ENCODE measurements at places on chromosomes 11 and 22. TPM values are rescaled to one million over a fixed set of nuclear protein-coding genes. Genes with fewer than 3 reads are reported as not detected.

DNA sequence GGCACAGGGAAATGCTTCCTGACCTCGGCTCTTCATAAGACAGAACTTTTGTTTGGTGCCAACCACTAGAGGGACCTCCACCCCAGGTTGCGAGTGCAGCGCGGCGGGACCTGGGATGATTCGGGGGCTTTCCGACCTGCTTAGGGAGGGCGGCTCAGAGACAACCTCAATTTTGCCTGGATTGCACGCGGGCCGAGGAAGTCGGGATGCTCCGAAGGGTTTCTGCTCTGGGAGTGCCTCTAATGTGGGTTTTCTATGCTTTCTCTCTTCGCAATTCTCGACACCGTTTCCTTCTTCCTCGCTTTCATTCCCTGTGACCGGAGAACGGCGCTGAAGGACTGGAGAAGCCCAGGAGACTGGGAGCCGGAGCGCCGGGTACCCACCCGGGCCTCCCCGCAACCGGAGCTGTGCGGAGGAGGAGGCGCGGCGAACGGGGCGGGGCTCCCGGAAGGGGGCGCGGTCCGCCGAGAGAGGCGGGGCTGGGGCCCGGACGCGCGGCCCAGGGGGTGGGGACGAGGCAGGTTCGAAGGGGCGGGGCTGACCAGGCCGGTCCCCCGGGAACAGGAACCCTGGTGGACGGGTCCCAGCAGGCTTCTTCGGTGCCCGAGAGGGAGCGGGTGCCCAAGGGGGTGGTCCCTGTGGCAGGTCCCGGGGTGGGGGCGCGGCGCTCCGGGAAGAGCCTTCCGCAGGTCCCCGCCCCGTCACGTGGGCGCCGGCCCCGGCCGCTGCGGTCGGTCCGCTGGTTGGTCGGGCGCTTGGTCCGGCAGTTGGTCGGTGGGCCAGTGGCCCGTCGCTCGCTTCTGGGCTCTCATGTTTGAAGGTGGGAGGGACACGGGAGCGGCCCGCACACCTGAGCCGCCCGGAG lies at the start of gene PPFIBP2:
TSS of gene PPFIBP2 (plus strand) at position 766 of the 865 bp plus-strand sequence. CDS start 35,477 bp downstream, outside the sequence.
- DNase-seq = peak; percentile 86

Gene SLC22A12
- total RNA-seq = not detected

DNA sequence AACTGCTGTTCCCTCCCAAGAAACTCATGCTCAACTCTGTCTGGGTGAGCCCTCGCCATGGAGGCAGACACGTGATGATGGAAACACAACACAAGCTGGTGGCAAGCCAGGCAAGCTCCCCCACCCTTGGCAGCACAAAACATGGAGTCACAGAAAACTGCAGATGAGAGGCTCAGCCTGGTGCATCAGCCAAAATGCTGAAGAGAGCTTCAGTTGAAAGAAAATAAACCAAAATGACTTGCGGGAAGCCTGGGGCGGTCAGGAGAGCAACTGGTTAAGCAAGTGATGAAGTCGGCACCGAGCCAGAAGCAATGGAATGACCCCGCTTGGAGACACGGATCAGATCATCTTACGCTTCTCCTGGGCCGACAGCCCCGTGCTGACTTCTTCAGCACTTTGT lies 68.3 kb downstream of the C11orf58 start:
- DNase-seq = no peak

GRCh38 chr22:40533712-40534378 lies 102.7 kb downstream of the MRTFA start:
- peak; percentile 28 for DNase-seq

- no peak for DNase-seq
Observed at GRCh38 chr11:56558574-56558973, 15.5 kb upstream of the OR5M11 start.

- DNase-seq = no peak
Observed at GRCh38 chr11:8598506-8598905, 4.5 kb upstream of the STK33 start.

- no peak for DNase-seq
Observed at GRCh38 chr11:1937616-1938342, 9.4 kb upstream of the MRPL23 start.

- peak; percentile 49 for DNase-seq
Observed at GRCh38 chr22:42078469-42079318, 806 bp upstream of the SMDT1 start.

- DNase-seq = no peak
Observed at GRCh38 chr11:75592715-75593114, 30.7 kb downstream of the SERPINH1 start.

Gene LMO2
- 6.5 TPM for total RNA-seq

- no peak for DNase-seq
Observed at GRCh38 chr11:109584001-109584972, 162.3 kb downstream of the C11orf87 start.

Gene SLC22A6
- total RNA-seq = not detected

Gene TREH
- total RNA-seq = 0.62 TPM

GRCh38 chr22:10778296-10778814 lies 4749.6 kb upstream of the OR11H1 start:
- peak; percentile 85 for DNase-seq

Gene SLN
- not detected for total RNA-seq

Gene SCGB2A2
- total RNA-seq = not detected

GRCh38 chr22:48606684-48607307 lies 1220.9 kb downstream of the BRD1 start:
- DNase-seq = no peak

DNA sequence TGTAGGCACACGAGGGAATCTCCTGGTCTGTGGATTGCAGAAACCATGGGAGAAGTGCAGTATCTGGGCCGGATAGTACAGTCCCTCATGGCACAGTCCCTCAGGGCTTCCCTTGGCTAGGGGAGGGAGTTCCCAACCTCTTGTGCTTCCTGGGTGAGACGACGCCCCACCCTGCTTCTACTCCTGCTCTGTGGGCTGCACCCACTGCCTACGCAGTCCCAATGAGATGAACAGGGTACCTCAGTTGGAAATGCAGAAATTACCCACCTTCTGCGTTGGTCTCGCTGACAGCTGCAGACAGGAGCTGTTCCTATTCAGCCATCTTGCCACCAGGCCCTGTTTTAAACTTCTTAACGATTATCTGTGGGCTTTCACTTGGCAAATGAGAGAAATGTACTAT lies 157.2 kb upstream of the CARD18 start:
- DNase-seq = no peak

DNA sequence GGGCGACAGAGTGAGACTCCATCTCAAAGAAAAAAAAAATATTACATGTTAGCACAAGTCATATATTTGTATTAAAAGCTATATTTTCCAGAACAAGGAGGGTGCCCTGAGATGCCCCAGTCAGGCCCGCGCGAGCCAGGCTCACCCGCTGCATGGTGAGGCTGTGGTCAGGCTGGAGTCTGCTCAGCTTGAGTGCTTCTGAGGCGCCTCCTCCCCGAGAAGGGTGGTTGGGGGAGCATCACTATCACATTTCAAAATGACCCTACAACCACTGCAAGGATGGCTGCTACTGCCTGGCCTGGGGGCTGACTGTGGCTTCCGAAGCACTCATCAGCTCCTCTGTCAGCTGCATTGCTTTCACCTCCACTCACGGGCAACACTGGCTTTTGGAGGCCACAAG lies 77.1 kb downstream of the SCUBE1 start:
- DNase-seq = no peak

Gene RGL4
- total RNA-seq = 5.3 TPM

- DNase-seq = no peak
Observed at GRCh38 chr11:35215945-35216344, 77.0 kb downstream of the CD44 start.

DNA sequence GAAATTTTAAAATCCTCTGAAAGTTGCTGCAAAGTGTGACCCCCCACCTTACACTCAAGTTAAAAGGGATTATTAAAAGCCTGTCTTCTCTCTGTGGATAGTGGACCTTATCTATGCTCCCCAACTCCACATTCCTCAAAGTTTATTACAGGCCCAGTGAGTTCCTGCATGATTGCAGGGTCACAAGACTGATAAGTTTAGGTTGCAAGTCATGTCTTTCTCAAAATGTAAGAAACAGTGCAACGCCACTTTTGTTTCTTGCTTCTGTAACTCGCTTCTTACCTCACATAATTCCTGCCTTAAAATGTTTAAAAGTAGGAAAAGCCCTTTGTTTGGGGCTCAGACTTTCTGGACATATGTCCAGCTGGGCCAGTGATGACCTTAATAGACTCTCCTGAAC lies 38.4 kb upstream of the GLYAT start:
- DNase-seq = no peak

Gene ABTB2
- 12.1 TPM for total RNA-seq

Gene GPHA2
- 9.4 TPM for total RNA-seq

Gene ZNF214
- total RNA-seq = 9.9 TPM

Gene SLC1A2
- total RNA-seq = 1.1 TPM

Gene SAA2
- total RNA-seq = 2.4 TPM

DNA sequence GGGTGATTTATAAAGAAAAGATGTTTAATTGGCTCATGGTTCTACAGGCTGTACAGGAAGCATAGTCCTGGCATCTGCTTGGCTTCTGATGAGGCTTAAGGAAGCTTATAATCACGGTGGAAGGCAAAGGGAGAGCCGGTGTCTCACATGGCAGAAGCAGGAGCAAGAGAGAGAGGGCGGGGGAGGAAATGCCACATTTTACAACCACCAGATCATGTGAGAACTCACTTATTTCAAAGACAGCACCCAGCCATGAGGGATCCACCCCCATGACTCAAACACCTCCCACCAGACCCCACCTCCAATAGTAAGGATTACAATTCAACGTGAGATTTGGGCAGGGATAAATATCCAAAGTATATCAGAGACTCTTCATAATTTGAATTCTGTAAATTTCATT lies 200.7 kb downstream of the MSANTD4 start:
- DNase-seq = no peak

GRCh38 chr11:27718863-27719545 lies 18.7 kb upstream of the BDNF start:
- DNase-seq = peak; percentile 37

- no peak for DNase-seq
Observed at GRCh38 chr11:19199771-19200170, 2.0 kb downstream of the CSRP3 start.

DNA sequence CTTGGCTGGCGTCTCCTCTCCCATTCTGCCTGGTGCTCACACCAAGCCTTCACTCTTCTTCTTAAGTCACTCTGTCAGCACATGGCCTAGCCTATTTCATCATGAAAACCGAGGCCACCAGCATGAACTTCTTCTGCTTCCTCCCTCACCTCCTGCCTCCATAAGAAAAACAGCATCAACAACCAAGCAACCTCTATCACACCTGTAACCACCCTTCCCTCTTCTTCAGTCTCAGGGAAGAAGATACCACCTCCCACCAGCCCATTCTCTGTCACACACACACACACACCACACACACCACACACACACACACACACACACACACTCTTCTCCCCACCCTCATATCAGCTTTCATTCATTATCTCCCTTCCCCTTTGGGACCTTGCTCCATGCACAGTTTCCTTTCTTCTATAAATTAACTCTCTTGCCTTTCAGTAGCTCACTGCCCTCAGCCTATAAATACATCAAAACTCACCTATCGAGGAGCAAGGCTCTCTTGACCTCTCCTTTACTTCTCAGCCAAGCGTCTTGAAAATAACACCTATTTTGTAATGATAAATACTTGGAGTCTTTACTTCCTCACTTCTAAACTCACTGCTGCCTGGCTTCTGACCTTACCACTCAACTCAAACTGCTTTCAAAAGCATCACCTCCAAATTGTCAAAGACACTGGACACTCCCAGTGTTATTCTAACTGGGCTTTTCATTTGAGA lies 36.6 kb downstream of the SC5D start:
- DNase-seq = no peak

Gene VPREB1
- total RNA-seq = not detected

Gene CD248
- 6.4 TPM for total RNA-seq

- DNase-seq = no peak
Observed at GRCh38 chr11:35272391-35272902, 133.5 kb downstream of the CD44 start.

DNA sequence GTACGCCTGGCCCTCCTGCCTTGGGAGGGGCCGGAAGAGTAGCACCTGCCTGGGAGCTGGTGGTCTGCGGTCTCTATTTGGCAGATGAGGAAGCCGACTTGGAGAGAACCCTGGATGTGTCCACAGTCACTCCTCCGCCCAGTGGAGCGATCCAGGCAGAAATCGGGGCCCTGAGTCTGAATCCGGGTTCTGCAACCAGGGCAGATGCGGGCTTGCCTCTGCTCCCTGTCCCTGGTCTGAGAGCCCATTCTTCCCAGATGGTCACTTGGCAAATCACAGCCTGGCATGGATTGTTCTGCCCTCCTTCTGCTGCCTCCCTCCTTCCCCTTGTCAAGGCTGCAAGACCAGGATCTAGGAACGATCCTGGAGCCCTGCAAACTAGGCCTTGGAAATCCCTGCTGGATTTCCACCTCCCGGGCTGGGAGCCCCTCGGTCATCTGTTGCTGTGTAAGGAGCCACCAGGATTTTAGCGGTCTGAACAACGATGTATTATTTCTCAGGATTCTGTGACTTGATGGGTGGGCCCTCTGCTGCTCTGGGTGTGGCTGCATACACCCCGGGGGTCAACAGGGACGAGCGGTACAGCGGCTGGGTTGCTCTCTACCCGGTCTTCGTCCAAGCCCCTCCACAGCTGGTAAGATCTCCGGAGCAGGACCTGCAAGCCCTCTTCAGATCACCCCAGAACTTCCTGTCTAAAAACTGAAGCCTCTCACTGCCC lies 2.0 kb upstream of the ASCL2 start:
- peak; percentile 9 for DNase-seq

GRCh38 chr22:23681026-23681809 lies 9.6 kb upstream of the RGL4 start:
- no peak for DNase-seq

DNA sequence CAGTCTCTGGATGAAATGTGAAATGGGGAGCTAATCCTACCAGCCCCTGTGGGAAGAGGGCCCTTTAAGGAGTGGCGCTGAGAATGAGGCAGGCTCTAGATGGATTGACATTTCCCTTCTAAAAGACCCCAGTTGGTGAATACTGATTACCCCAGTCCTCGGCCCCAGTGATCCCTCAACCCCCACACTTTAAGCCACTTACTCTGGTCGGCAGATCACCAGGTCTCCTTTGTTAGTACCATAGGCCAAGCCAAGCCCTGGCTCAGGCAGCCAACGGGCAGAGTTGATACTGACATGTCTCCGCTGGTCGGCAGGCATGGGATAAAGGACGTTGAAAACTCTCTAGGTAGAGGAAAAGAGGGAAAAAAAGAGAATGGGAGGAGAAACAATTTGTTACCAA lies 26.1 kb upstream of the CHRM4 start:
- DNase-seq = no peak

Gene MMP27
- not detected for total RNA-seq

- DNase-seq = no peak
Observed at GRCh38 chr11:70187771-70188170, 15.3 kb upstream of the FADD start.

DNA sequence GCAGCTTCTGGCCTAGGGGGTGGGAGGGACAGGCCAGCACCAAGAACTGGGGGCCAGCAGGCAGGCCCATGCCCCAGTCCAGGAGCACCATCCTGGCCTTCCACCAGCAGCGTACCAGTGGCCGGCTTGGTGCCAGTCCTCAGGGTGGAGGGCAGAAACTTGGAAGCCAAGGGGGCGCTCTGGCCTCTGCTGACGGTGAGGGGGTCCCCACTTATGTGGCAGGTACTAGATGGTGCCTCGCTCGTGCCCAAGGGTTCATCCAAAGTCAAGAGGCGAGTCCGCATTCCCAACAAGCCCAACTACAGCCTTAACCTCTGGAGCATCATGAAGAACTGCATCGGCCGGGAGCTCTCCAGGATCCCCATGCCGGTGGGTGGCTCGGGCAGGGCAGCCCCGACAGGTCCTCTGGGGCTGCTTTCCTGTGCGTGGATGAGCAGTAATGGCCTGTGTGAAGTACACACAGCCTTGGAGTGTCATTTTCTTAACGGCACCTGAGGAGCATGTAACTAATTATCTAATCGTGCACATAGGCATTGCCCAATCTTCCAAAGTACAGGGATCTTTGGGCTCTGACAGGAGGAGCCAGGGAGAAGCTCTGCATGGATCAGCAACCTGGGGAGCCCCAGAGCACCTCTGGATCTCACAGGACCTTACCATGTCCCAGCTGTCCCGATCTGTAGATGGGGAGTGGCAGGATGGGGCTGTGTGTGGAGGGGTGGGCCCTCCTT lies 79.1 kb downstream of the MORC2 start:
- DNase-seq = no peak
